Activated T-cell treated with anti-CD3 and anti-CD28 coated beads for 1 hour (primary cell): ENCODE measurements at places on chromosomes 6 and 20.

- DNase-seq = no peak
These were observed 689 bp upstream of the PFDN4 start for GRCh38 chr20:54207053-54207742.

GRCh38 chr20:38109591-38110524 is 55.2 kb downstream of the TGM2 start:
- no peak for DNase-seq

DNA sequence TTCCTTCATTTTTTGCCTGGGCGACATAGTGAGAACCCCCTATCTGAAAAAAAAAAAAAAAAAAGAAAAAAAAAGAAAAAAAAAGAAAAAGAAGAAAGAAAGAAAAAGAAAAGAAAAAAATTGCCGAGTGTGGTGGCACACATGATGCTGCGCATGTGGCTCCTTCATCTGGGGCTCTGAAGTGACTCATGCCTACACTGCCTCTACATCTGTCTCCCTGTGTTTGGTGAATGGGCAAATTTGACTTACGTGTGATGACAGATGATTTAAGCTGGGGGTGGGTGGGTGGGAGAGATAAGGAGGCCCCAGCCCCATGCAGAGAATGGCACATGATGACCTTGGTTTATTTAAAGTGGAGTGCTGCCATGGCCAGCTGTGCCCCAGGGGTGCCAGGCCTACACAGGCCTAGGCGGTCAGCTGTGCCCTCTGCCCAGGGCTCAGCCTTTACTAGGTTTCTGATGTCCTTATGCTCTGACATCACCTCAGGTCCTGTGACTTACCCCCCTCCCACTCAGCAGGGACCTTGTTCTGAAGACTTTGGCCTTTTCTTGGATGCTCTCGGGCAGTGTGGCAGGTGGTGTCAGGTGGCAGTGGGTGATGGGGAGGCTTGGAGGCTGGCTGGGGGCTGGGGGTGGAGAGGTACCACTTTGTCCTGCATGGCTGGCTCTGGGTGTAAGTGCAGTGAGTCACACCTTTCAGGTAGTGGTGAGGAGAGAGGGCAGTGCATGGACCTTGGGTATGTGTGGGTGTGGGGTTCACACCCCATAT is 41.1 kb downstream of the VEGFA start:
- DNase-seq = no peak

GRCh38 chr6:159012201-159012600 is 12.2 kb upstream of the RSPH3 start:
- DNase-seq = no peak

GRCh38 chr20:6200092-6200491 is 77.3 kb upstream of the FERMT1 start:
- DNase-seq = no peak

DNA sequence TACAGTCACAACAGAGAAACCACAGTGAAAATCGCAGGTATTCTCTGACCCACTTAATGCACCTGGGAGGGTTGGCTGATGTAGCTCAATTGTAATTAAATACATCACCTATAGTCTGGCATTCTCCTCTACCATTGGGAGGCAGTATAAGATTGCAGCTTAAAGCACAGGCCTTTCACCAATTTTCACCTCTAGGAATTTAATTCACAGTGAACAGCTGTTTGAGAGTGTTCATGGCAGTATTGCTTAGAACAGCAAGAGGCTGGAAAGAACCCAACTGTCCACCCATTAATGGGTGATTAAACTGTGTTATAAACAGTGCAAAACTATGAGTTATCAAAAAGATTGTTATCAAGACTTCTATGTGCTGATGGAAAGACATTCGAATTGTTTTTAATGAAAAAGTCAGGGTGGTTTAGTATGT is 2.0 kb downstream of the EDEM2 start:
- no peak for DNase-seq

GRCh38 chr6:53347250-53347920 is 1.4 kb downstream of the ELOVL5 start:
- no peak for DNase-seq

GRCh38 chr6:29531668-29532067 is 27.9 kb downstream of the UBD start:
- no peak for DNase-seq

DNA sequence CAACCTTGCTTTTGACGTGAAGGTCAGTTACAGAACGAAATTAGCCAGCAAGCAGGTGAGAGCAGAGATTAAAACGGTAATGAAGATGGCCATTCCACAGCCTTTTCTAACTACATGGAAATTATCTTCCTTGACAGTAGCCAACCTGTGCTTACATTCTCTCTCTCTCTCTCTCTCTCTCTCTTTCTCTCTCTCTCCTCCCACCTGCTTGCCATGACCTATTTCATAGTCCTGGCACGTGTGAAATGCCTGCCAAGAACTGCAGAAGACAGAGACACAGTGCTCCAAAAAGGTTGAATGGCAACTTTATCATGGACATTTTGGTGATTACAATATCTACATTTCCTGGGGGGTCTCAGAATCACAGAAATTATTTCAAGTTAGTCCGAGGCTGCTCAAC is 38.5 kb upstream of the SALL4 start:
- DNase-seq = no peak

- DNase-seq = no peak
These were observed 244.5 kb downstream of the CD83 start for GRCh38 chr6:14361956-14362587.

DNA sequence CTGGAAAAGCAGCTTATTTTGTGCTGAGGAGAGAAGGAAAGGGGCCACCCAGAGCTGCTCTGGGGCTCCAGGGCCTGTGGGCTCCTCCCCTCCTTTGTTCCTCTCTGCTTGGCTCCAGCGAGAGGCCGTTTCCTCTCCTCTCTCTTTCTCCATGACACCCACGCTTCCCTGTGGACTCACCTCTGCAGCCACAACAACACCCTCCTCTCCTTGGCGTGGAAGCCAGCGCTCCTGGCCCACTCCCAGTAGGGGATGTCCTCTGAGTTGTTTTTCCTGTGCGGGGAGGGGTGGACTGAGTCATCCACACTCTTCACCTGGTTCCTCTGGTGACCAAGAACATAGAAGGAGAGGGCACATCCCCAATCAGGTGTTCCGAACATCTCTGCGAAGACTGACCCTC is 4.9 kb upstream of the CDSN start:
- no peak for DNase-seq
